Cortex of kidney (tissue), 1 donor: ENCODE measurements at places on chromosomes 5 and 9.

DNA sequence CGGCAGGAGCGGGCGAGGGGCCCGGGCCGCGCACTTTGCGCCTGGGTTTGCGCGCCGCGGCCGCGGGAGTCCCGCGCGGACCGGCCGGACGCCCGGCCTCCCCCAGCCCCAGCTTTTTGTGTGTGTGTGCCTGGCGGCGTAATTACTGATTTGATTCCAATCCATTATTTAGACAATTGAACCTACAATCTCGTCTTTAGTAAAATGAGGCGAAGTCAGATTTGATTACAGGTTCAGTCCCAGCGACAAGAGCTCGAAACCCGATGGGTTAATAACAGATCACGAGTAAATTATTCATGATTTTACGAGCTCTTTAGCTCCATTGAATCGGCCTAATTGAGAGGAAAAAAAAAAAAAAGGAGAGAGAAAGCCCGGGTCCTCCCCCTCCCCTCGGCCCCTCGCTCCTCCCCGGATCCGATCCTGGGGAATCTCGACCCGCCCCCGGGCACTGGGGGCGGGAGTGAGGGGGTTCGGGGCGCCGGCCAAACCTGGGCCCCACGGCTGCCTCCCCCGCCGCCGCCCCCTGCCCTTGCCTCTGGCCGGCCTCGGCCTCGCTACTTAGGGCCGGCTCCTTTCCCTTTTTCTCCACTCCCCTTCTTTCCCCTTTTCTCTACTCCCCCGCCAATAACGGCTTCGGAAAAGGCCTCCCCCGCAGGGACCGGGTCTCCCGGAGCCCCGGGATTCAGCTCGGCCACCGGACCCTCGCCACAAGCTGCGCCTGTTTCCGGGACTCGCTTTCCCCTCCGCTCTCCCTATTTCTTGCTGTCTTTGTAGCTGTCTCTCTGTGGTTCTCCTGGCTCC, 6.6 kb downstream of the LHX2 start:
- DNase-seq = no peak

DNA sequence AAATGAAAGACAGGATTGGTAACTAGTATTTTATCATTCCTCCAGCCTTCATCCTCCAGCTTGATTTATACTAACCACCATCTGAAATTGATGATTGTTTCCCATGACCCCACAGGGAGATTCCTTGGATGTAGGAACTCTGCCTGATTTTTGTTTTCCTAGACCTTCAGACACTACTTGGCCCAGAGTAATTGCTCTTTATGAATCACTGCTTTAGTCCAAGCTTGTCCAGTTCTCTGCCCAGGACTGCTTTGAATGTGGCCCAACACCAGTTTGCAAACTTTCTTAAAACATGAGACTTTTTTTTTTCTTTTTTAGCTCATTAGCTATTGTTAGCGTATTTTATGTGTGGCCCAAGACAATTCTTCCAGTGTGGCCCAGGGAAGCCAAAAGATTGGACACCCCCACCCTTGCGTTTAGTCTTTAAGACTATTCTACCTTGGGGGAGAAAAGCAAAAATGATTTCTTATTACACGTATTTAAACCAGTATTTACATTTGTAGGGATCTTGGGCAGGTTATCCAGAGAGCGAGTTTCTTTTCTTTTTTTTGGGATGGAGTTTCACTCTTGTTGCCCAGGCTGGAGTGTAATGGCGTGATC, 18.4 kb downstream of the BASP1 start:
- no peak for DNase-seq

DNA sequence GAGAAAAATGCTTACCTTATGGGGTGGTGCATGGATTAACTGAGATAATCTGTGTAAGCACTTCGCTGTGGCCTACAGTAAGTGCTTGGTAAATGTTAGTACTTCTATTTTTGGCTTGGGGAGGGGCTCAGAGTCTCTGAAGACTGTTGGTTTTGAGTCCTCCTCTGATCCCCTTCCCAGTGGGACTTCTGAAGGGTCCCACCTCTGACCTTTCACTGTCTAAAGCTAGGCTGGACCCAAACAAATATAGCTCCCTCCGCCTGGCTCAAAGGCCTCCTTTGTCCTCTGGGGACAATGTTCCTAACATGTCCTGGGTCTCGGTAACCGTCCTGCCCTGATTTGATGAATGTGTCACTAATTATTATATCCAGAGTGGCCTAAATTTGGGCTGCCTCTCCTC, 34.8 kb downstream of the CAMK2A start:
- DNase-seq = no peak

DNA sequence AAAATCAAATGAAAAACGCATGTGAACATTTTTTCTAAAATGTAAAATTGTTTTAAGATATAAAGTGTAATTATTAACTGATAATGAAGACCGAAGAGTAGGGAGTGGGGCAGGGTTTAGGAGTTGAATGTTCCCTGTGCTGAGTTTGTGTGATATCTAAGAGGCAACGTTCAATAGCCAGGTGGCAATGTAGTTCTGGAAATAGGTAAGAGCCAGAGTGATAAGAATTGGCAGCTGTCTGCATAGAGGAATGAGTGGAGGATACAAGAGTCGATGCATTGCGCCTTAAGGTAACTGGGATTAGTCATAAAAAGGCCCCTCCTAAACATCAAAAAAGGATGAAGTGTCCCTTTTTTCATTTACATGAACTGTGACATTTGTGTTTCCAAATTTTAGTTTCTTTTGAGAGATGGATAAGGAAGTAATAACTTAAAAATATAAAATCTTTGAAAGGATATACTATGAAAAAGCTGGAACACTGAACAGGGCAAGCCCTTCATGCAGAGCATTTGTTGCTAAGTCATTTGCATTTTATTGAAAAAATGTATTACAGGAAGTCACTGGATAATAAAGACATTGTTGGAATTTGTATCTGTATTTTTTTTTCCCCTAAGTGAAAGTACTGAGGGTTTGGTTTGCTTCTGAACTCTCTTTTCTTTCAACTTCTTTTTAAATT, 659.3 kb downstream of the ACTL7B start:
- DNase-seq = no peak

- no peak for DNase-seq
Measured at GRCh38 chr5:4862500-4862899, 277.6 kb upstream of the ADAMTS16 start.

GRCh38 chr9:16266648-16267276, 603.7 kb downstream of the BNC2 start:
- DNase-seq = no peak

DNA sequence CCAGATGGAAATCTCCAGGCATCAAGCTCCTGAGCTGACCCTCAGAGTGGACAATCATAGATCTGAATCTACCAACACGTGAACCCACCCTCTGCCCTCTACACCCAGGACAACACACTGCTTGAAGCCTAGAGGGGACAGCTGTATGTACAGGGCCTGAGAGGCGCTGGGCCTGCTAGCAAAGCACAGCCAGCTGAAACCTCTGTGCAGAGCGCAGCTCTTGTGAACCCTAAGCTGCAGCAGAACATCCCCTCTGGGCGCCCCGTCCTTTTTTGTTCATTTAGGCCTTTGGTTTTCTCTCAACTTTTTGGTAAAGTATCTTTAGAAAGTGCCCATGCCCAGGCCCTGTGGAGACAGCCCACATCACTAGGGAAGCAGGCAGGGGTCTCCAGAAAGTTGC, 62.4 kb upstream of the SPTLC1 start:
- DNase-seq = no peak

- no peak for DNase-seq
Measured at GRCh38 chr9:99633265-99633664, 188.4 kb upstream of the NR4A3 start.

GRCh38 chr9:27453860-27454553, 70.1 kb upstream of the IFNK start:
- no peak for DNase-seq

- DNase-seq = no peak
Measured at GRCh38 chr9:93098236-93098946, 2.4 kb downstream of the CARD19 start.

- no peak for DNase-seq
Measured at GRCh38 chr5:55372130-55372925, 64.5 kb downstream of the MTREX start.

- DNase-seq = no peak
Measured at GRCh38 chr5:154444556-154445421, 1.0 kb upstream of the SAP30L start.

GRCh38 chr5:22938362-22938761, 85.2 kb upstream of the CDH12 start:
- no peak for DNase-seq

DNA sequence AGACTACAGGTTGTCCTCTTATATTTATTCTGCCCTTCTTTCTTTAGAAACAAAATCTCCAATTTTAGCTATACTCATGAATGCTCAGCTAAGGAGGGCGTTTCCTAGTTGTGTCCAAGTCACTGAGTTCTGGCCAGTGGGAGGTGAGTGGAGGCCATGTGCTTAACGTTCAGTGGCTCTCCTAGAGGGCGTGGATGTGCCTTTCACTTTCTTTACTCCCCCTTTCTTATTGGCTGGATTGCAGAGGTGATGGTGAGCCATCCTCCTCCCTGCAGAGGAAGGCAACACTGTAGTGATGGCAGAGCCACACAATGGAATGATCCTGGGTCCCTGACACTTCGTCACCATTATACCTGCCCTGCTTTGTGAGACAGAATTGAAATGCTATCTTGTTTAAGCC, 54.6 kb downstream of the ALG2 start:
- no peak for DNase-seq

- no peak for DNase-seq
Measured at GRCh38 chr9:112629671-112630485, 88.0 kb downstream of the INIP start.

- DNase-seq = no peak
Measured at GRCh38 chr9:110979636-110980035, 58.6 kb downstream of the LPAR1 start.

- DNase-seq = no peak
Measured at GRCh38 chr5:133681896-133682295, 69.6 kb upstream of the FSTL4 start.

DNA sequence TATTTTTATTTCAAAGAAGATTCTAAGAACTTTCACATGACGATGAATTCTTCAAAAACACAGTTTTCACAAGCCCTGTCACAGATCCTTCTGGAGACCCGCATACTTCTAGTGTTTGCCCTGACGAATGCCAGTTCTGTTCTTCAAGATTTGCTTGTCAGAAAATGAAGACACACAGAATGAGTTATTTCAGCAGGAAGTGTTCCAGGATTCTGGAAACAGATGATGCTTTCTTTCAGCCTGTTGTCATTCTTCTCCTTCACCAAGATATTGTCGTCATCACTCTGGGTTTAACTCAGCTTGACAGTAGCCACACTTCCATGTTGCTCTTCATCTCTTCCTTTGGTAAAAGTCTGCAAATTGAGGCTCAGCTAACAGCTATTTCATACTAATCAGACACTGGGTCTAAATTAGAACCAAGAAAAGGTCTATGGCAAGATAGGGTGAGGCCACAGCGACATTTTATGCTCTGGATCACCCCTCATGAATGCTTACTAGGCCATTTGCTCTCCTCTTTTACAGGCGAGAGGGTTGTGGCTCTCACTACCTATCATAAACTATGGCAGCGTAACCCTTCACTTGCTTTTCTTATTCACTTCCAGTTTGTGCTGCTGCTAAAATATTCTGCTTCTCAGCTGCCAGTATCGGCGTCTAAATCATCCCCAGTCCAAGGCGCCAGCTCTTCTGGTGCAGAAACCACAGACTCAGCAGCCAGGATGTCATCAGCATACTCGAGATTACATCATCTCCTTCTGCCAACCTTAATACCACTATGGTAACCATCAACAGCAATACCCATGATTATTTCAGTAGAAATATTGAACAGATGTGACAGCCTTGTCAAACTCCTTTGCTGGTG, 159.6 kb upstream of the TBCA start:
- no peak for DNase-seq

- DNase-seq = no peak
Measured at GRCh38 chr9:27442464-27442863, 81.6 kb upstream of the IFNK start.

DNA sequence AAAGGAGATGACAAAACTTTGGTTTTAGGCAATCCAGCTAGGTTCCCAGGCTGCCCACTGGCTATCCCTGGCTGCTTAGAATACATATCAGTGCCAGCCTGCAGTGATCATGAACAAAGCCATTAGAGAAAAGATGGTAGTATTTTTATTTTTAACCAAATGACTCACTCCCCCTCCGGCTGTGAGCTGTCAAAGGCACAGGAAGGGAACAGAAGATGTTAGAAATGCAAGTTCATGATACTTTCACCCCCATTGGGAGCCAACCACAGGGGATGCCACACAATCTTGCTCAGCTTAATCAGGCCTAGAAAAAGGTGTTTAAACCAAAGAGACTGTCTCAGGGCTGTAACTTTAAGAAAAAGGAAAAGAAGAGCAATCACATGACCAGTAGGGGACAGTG, 70.3 kb upstream of the ASTN2 start:
- no peak for DNase-seq

DNA sequence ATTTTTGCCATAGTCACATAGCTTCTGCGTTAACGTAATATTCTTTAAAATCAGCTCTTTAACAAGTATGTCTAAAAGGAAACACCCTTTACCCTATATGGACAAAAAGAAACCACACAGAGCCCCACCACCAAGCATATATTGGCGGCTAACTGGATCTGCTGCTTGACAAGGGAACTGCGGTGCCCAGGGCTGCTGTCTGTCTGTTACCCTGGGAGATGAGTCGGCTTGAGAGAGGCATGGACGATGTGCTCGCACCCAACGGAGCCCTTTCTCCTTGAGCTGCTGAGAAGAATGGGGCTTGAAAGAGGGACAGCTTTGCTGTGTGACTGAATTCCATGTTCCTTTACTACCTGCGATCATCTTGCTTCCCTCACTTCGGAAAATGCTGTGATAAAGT, 158.6 kb upstream of the SHB start:
- no peak for DNase-seq

DNA sequence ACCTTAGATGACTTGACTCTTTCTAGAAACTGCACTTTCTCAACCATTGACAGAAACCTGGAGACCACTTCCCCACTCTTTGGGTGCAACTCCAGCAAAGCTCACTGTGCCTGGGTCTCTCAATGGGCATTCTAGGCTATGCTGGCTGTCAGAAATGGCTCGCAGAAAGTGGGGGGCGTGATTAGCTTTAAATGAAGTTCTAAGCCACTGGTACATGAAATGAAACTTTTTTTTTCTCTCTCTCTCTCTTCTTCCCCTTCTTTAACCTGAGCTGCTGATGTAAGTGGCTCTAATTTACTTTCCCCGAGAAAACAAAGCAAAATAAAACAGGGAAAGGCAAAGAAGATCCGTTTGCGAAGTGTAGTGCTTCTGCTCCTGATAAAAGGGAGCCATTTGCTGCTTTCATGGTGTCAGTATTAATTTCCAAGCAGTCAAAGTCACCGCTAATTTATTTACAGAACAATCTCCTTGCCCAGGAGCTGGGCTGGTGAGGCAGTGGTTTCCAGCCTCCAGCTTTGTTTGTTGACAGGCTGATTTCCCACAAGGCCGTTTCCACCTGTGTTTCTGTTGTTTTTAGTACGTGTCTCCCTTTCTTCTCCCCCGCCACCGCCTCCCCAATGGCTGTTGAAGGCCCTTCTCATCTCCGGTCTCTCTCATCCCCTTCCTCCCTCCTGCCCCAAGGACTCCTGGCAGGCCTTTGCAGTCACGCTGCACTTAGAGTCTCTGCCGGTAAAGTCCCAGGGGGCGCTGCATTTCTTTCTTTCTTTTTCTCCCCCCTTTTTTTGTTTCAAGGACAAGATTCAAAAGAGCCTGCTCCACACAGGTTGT, 422.9 kb downstream of the EBF1 start:
- DNase-seq = no peak

- DNase-seq = no peak
Measured at GRCh38 chr5:42057254-42057690, 132.2 kb downstream of the FBXO4 start.

- DNase-seq = no peak
Measured at GRCh38 chr5:64625678-64626077, 64.6 kb upstream of the SHISAL2B start.
